Stimulated activated CD8-positive, alpha-beta memory T cell treated with anti-CD3 and anti-CD28 coated beads, Interleukin-2, amount 100 ng/mL, for 1 hour (primary cell): ENCODE measurements at places on chromosomes 3 and 15.

- no peak for DNase-seq
These were observed 33.1 kb downstream of the RAB11A start for GRCh38 chr15:65902373-65902772.

GRCh38 chr3:189513281-189514117 lies 117.7 kb upstream of the TP63 start:
- no peak for DNase-seq

GRCh38 chr3:148642214-148642613 lies 55.5 kb upstream of the AGTR1 start:
- DNase-seq, result no peak

- no peak for DNase-seq
These were observed 23.8 kb downstream of the USP3 start for GRCh38 chr15:63528138-63528659.

- no peak for DNase-seq
These were observed 7.1 kb downstream of the SCAMP2 start for GRCh38 chr15:74866090-74866489.

DNA sequence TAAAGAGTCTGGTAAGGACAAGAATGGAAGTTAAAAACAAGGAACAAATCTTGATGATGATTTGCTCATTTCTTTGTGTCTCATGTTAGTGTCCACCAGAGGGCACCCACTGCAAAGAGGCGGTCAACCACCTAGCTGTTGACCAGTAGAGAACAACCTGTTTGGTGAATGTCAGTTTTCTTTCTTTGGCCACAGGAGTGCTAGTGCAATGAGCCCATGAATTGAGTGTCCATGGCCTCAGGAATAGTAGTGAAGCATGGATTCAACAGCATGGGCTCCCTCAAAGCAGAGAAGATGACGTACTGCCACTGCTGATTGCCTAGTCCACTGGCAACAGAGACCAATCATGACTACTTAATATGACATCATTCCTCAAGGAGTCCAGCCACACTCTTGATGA lies 10.7 kb upstream of the CNTN6 start:
- DNase-seq, result no peak

GRCh38 chr3:76888856-76889255 lies 151.0 kb upstream of the ROBO2 start:
- no peak for DNase-seq

DNA sequence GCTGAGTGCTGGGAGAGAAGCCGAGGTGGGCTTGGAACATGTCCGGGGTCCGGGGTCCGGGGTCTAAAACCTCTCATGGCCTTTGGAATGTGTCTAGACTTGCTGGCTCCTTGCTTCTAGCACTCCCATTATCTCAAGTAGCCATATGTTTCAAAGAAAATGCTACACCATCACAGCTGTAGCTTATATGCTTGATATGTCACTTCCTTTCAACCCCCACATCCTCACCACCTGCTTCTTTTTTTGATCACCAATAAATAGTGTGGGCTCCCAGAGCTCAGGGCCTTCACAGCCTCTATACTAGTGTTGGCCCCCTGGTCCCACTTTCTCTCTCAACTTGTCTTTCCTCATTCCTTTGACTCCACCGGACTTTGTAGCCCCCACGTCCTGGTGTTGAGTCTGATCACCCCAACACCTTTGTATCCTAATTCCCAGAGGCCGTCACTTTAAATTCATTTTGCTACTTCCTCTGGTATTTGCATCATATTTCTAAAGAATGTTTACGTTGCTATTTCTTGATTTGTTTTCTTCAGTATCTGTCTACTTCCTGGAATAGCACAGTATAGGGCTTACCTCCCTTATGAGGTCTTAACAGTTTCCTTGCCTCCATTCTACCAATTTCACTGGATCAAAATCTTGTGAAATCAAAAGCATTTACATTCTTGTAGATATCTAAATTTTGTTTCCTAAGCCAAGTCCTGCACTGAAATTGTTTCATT lies 71.9 kb upstream of the CHRNB4 start:
- no peak for DNase-seq

DNA sequence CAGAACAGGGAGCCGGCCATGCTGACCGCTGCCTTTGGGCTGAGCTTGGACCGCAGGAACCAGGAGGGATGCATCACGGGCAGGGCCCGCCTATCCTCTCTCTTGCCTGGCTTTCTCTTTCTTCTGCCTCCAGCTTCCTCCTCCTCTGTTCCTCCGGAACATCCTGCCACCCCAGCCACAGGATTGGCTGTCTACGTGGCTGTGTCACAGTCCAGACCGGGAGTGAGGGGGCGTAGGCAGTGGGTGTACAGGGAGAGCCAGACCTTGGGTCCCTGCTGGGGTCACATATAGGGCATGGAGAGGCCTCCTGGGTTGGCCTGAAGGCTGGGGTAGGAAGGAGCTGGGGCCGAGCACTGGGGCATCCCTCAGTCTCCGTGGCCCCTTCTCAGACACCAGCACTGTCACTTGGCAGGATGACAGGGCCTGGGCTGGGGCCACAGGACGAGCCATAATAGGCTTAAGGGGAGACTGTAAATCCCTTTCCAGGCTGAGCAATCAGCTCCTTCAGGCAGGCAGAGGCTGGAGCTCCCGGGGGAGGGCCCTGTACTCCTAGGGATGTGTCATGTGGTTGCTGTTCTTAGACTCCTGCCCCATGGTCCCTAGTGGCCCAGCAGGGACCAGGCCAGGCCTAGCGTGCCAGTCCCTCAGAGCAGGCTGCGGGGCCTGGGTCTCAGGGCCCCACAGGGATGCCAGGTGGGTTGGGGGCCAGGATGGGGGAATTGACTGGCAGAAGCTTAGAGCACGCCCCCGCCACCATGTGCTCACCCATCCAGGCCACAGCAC lies 25.4 kb downstream of the LINGO1 start:
- DNase-seq, result no peak

DNA sequence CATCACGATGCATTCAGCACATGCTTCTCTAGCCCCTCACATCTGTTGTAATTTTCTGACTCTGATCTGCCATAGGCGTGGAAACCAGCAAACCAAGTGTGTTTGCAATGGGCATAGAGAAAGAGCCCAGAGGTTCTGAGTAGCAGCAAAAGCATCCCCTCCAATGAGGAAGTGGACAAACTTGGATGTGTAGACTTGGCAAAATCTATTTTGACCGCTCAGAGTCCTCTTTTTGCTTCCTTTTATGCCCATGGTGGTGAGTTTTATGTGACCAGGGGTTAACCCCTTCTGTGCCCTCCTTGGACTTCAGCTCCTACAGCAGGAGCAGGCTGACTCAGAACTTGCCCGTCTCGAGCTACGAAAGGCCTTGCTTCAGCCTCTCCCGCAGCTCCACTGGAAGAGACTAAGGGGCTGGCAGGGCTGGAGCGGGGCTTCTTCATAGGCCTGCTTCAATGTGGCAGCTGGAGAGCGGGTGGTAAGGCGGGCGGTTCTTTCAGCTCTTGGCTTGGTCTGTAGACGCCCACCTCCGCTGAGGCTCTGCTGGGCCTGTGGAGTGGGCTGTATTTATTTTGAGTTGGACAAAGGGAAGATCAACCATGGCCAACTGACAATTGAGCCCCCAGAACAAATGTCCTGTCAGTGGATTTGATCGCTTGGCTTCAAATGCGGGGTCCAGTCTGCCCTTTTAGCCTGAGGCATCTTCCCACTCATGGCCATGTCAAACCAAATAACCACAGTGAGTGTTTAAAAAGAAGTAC lies 6.5 kb upstream of the ETV5 start:
- DNase-seq, result no peak

DNA sequence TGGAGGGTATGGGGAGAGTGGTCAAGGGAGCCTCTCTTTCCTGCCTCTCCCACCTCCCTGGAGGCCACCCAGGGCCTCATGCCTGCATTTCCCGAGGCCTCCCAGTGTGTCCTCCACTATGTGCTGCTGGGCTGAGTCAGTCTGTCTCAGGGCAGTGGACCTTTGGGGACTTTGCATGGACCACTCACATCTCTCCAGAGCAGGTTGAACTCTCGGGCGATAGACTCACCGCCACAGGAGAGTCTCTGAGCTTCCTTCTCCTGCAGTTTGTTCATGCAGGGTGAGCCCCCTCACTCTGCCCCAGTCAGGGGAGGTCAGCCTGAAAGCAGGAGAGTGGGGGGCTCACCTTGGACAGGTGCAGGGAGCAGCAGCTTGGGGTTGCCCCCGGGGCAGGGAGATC lies 60.5 kb upstream of the SEC22A start:
- no peak for DNase-seq

DNA sequence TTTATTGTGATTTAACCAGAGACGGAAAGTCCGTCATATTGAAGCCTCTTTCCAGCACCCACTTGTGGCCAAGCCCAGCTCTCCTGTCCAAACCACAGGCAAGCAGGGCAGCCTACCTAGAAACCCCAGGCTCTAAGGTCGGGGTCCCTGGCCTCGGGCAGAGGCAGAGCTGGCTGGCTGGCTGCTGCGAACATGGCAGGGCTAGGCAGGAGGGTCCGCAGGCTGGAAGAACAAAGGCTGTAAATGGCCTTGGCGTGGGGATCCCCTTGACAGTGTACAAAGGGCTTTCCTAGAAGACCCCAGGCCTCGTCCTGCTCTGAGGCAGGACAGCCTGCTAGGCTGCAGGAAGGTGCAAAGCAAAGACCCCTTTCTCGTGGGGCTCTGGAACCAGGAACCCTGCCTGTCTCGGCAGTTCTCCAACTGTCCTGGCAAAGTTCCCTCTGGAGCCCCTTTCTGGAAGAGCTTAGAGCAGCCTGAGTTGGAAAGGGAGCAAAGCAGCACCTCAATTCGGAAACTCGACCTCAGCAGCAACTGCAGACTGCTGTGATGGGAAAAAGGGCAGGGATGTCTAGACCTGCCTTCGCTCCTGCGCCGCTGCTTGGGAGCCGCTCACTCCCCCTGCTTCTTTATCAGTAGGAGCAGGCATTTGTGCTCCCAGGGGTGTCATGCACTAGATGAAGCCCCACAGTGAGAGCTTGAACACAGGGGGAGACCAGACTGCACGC lies 8.5 kb downstream of the CALML4 start:
- DNase-seq, result no peak

- no peak for DNase-seq
These were observed 4.2 kb downstream of the SPG21 start for GRCh38 chr15:64985366-64986033.

DNA sequence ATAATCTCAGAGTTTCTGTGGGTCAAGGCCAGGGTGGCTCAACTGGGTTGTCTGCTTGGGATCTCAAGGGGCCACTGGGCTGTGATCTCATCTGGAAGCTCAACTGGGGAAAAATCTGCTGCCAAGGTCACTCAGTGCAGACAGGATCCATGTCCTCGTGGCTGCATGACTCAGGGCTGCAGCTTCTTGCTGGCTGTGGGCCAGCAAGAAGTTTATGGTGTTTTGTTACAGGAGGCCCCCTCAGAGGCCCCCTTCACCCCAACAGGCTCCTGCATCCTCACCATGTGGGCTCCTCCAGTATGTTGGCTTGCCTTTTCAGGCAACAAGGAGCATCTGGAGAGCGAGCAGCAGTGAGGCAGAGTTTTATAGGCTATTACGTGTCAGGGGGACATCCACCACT lies 14.6 kb downstream of the OCA2 start:
- no peak for DNase-seq

DNA sequence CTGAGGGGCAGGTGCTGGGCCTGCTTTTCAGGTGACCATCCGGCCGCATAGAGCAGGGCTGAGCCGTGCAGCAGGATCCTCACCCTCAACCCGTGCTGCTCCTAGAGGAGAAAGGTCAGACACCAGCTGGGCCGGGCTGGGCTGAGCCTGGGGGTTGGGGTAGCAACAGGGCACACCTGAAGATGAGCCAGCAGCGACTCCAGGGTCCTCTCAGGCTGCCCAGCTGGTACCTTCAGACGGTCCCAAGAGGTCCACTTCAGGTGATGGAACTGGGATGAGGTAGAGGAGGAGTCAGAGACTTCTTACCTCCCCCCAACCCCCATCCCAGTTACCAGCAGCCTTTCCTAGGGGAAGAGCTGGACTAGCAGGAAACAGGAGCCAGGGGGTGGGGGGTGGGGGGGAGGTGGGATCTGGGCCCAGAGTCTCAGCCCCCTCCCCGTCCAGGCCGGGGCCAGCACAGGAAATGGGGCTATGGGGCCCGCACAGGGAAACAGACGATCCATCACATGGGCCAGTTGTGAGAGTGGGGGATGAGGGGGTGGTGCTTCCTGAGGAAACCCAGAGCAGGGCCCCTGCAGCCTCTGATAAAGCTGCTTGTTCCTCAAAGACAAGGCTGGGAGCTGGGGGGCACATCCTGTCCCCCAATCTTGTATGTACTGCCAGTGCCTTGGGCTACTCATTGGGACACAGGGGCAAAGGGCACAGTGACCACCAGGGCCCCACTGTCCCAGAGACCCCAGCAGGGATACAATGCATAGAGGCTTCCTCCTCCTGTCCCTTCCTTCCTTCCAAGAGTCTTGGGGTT lies 3.0 kb downstream of the INKA1 start:
- DNase-seq, result no peak

DNA sequence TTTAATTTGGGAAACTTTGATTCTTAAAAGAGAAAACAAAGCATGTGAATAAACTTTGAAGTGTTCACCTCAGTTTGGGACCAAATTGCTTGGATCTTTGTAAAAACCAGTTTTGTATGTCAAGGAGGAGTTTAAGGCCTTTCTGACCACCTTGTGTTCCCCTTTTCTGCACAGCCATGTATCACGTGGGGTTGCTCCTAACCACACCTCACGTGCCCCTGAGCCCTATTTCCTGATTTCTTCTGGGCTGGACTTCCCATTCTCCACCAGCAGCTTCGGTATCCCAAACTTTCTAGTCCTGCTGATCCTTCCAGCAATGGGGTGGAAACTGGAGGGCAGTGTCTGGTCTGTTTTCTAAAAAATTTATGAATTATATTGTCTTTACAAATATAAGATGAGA lies 76.4 kb upstream of the STT3B start:
- no peak for DNase-seq

DNA sequence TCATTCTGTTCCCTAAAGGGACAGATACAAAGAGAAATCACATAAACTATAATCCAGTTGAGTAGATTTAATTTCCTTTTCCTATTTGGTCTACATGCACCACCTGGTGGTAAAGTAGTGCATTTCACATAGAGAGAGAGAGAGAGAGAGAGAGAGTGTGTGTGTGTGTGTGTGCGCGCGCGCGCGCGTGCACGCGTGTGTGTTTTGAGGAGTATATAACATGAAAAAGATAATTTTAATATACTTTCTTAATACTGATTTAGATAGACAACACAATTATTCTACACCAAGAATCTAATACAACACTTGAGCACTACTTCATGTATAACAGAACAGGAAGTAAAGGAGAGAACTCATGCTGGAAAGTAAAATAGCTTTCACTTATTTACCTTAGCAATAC lies 1.1 kb upstream of the FGF7 start:
- no peak for DNase-seq

GRCh38 chr3:179174316-179174715 lies 26.2 kb downstream of the PIK3CA start:
- no peak for DNase-seq
